ENCODE measurements at places on chromosomes 5 and 9.

DNA sequence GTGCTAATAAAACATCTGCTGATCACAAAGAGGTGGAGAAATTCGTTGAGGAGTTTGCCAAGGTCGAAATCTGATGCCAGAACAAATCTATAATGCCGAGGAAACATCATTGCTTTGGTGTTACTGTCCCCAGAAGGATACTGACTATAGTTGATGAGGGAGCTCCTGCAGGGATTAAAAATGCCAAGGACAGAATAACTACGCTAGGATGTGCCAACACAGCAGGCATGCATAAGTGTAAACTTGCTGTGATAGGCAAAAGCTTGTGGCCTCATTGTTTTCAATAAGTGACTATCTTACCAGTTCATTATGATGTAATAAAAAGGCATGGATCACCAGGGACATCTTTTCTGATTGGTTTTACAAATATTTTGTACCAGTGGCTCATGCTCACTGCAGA is 66.8 kb upstream of the ADCY2 start:
- DNase-seq = no peak

- DNase-seq = peak; percentile 46
These were observed 40.0 kb downstream of the NIM1K start for GRCh38 chr5:43231977-43232376.

DNA sequence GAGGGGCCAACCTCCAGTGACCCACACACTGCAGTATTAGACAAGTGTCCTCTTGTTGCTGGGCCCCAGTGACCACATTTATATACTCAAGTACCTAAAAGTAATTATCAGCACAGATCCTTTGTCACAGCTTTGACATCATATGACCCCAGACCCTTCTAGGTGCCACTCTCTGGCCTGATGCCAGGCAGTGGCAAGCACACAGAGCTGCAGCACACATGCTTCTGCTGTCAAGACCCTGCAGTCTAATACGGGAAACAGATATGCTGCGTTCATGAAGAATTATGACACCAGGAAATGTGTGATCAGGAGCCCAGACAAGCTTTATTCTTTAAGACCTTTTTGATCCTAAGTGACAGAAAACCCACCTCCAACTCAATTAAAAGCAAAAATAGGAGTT is 63.8 kb upstream of the AFAP1L1 start:
- no peak for DNase-seq

- no peak for DNase-seq
These were observed 248.6 kb downstream of the TMEM232 start for GRCh38 chr5:110477911-110478310.

DNA sequence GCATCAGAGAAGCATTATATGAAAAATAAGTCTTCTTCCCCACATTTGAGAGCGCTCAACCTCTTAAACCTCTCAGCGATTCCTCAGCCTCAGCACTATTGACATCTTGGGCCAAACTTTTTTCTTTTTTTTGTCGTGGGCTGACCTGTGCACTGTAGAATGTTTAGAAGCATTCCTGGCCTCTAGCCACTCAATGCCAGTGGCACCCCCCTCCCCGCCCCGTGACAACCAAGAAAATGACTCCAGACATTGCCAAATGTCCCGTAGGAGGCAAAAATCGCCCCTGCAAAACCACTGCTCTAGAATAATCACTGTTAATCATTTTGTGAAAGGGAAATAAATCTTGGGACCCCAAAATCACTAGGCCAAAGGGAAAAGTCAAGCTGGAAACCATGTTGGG is 129.1 kb upstream of the BOD1 start:
- DNase-seq = no peak

DNA sequence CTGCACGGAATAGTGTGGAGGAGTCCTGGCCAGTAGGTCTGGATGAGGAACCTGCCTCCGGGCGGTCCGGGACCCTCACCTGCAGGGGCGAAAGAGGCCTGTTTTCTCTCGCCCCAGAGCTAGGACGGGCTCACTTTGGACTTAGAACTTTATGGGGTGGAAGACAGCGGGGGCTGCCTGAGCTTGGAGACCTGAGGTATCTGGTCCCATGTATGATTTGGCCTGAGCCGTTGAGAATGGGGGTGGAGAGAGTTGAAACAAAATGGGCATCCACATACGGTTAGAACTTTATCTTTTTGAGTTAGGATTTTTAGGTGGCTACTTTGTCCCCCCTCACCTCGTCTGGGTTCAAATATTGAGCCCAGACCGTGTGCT is 681 bp upstream of the ETF1 start:
- DNase-seq = no peak

GRCh38 chr5:151101151-151101550 is 20.3 kb upstream of the TNIP1 start:
- no peak for DNase-seq

DNA sequence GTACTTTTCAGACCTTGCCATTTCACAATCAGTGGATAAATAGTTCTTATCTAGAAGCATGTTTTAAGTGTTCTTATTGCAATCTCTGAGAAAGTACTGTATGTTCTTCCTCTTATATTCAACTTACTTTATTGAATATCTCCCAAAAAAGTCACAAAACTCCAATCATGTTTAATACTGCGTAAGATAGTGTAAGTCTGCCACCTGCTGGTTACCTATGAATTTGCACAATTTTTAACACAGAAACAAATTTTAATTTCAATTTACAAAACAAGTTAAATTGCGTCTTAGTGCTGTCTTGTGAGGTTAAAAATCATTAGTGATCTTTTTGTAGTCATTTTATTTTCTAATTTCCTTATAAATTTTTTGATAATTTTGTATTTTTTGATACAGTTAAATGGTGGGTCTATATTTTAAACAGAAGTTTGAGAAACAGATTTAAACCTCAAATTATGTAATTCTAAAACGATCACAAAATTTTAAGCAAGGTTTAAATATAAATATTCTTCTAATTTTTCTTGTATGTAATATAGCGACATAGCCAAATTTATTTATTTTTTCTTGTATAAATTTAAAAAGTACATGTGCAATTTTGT is 115.8 kb downstream of the EMB start:
- DNase-seq = peak; percentile 58

DNA sequence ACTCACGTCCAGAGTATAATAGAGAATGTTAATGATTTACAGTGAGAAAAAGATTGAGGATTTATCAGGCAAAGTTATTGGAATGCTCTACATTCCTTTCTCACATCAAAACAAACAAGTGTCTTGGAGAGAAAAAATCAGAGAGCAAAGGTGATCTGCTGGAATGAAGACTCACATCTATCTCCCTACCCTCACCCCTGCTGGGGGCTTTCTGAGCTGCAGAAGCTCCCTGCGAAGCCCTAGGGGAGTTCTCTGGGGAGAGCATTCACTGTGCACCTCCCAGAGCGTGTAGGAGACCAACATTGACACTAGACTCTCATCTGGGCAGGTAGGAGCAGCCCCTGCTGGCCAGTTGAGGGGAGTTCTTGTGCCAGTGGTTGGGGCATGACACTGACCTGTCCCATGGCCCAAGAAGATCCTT is 76.6 kb upstream of the ADAMTS16 start:
- DNase-seq = peak; percentile 30

DNA sequence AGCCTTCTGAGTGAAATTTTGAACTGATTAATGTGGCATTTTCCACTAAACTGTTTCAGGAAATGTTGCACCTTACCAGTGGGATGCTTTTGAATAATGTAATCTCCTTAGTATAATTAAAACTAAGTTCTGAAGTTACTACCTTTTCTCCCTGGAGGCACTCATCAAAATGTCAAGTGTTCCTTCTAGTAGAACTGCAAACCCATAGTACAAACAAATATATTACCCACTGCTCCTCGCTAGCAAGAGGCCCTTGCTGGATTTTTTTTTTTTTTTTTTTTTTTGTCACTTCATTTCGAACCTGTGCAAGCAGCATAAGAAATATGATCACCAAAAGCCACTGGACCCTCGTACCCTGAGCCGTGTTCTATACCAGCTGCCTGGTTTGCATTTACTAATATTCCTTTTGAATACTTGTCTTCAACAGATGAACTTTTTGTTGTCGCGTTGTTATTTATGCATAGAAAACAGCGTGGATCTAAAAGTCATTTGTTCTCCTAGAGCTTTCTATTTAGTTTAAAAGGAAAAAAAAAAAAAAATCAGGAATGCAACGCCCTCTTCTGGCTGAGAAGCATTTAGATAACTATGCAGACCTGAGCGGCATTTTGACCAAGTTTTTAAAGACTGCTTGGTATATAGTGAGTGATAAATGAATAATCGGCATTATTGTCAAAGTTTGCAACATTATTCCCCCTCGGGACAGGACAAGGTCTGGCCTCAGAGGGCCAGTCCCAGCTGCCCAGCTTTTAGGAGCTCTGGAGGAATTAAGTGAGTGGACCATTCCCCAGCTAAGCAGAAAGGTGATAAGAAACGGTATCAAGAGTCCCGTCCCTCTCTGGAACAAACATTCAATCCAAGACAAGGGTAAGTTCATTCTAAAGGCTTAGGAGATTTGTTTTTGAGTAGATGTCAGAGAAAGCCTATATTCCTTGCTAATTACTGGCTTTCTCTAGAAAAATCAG is 162.5 kb upstream of the KIF2A start:
- DNase-seq = peak; percentile 16

DNA sequence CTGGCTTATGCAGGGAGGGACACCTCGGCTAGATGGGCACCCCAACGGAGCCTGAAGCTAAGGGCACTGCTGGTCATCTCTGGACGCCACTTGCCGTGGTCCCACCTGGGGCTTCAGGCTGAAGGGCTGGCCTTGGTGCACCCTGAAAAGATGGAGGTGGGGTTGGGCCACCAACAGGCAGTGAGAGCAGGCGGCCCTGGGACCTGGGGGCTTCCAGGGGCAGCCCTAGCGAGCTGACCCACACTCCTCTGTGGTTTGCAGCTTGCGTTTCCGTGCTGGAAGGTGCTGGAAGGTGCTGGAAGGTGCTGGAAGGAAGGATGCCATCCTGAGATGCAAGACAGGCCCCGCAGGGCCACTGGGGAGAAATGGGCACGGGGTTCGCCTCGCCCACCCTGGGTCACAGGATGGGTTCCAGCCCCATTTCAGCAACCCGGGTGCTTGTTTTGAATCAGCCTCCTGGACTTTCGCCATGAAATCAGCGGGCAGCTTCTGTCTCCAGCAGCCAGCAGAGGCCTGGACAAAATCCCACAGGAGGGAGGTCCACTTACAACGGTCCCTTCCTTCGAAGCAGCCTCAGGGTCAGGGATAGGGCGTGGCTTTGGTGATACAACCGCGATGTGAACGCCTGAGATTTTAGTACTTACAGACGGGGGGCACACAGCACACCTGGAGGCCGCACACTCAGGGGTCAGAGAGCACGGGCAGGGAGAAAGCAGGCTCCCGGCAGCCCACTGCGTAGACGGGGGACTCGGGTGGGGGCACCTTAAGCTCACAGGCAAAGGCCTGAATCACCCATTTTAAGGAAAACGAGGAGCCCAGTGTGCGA is 303.1 kb upstream of the IRX4 start:
- DNase-seq = no peak

- peak; percentile 32 for DNase-seq
These were observed 94.0 kb downstream of the PHF2 start for GRCh38 chr9:93670208-93671019.

- no peak for DNase-seq
These were observed at the start of gene DAPK1 for GRCh38 chr9:87497604-87498045. Gene DAPK1 (plus strand): TSS chr9:87497867. CDS start chr9:87499078, 1,211 bp downstream.

DNA sequence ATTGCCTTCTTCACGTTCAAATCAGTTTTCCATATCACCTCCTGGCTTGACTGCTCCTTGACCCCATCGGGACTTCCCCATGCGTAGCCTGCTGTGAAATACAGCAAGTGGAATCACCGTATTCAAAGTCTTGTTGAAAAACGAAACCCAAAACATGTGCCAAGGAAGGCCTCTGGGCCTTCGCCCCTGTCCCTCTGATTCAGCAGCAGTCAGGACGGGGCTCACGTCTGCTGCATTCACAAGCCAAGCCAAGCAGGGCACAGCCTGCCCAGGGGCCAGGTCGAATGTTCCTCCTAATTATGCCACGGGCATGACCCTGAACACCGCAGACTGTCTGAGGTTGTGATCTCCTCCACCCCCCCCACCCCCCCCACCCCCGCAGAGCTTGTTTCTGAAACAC is 960 bp upstream of the CTNND2 start:
- DNase-seq = no peak

DNA sequence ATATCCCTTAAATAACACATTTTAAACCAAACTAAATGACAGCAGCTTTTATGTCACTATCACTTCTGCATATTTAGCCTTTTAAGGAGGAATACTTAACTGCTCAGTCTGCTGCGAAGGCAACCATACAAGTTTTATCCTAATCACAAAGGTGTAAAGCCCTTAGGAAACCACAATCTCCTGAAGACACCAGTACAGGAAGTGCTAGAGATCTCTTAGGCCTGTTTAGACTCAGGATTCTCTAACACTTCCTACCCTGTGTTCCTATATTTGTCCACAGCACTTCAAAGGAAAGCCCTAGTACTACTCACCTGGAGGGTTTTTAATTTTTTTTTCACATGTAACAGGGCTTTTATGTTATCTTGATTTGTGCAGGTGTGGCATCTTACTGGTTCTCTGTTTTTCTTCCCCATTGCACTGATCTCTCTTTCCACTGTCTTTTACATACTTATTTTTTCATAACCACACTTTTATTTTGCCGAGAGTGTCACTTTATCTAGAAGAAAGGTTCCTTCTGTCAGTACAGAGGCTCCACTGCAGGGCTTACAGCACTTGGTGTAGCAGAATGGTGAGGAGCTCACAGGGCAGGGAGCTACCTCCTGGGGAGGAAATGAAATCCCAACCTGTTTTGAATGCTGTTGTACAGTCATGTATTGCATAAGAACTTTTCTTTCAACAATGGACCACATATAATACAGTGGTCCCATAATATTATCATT is 1060.6 kb upstream of the ACO1 start:
- no peak for DNase-seq

DNA sequence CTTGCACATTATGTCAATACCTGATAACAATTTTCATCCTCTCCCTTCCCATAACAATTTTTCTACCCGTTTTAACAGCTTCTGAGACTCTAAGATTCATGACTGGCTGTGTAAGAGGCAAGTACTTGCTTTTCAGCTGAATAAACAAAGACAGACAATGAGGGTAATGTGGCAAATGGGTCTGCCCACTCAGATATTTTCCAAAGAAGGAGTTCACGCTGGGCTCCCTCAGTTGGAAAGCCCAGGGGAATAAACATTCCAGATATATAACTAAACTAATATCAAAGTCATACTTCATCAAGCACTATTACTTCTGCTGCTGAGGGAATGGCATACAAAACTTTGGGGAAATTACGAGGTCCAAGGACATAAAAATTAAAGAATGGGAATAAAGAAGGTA is 24.4 kb downstream of the MEGF9 start:
- no peak for DNase-seq

DNA sequence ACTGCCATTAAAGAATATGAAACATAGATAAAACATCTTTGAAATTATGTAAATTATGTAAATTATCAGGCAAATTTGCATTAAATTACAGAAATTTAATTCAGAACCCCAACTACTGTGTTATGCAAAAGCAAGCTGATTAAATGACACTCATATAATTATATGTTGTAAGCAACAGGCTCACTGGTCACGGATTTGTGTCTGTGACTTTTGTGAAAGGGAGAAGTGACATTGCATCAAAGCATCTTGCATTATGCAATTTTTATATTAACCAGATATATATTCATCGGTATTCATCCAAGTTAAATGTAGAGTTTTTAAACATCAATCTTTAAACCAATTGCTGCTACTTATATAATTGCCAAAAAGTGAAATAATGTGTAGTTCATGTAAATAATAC is 13.0 kb upstream of the GLIPR2 start:
- DNase-seq = no peak

GRCh38 chr5:107466233-107466769 is 204.4 kb downstream of the EFNA5 start:
- DNase-seq = no peak

- DNase-seq = no peak
These were observed 104.6 kb downstream of the CACNA1B start for GRCh38 chr9:137982200-137982599.

Measured in NAMALWA (cell line).